ENCODE measurements at places on chromosomes 3 and 15.

- no peak for DNase-seq
Observed at GRCh38 chr3:65938147-65938546, 100.6 kb downstream of the MAGI1 start.

DNA sequence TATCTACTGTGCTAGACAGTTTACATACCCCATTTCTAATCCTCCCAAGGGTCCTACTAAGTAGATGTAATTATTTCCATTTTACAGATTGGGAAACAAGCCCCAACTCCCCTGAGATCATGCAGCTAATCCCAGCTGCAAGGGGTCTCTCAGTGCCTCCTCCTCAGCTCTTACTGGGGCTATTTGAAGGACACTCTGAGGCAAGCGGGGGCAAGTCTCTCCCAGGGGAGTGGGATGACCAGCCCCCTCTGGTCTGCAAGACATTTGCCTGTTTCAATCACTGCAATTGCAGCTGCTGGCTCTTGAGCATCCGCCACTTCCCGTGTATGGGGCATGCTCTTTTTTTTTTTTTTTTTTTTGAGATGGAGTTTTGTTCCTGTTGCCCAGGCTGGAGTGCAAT is 11.4 kb downstream of the LAMP3 start:
- no peak for DNase-seq

- no peak for DNase-seq
Observed at GRCh38 chr15:60373327-60373726, 24.5 kb downstream of the ANXA2 start.

DNA sequence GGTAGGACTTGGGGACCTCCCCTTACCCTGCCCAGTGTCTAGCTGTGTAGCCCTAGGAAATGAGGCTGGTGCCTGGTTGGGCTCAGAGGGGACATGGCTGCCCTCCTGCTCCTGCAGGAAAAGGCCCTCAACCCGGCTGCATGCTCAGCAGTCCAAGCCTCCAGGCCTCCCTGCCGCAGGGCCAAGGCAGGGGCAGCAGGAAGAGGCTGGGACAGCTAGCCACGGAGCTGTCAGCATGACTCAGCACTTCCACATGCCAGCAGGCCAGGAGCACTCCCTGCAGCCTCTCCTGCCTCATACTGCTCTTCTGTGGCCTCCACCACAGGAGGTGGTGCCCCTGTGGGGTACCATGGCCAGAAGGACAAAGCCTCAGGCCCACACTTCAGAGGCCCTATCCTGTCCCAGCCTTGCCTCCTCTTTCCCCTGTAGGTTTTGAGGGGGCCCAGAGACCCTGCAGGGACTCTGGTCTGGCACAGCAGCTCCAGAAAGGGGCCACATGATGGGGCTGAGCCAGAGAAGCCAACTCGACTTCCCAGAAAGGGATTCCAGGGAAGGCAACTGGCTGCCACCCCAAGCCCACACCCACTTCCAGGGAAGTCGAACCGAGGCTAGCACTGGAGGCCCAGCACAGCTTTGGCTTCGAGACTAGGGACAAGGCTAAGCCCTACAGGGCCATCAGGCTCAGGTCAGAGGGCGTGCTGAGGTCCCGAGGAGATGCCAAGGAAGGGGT is 19.5 kb downstream of the TKT start:
- peak; percentile 91 for DNase-seq

DNA sequence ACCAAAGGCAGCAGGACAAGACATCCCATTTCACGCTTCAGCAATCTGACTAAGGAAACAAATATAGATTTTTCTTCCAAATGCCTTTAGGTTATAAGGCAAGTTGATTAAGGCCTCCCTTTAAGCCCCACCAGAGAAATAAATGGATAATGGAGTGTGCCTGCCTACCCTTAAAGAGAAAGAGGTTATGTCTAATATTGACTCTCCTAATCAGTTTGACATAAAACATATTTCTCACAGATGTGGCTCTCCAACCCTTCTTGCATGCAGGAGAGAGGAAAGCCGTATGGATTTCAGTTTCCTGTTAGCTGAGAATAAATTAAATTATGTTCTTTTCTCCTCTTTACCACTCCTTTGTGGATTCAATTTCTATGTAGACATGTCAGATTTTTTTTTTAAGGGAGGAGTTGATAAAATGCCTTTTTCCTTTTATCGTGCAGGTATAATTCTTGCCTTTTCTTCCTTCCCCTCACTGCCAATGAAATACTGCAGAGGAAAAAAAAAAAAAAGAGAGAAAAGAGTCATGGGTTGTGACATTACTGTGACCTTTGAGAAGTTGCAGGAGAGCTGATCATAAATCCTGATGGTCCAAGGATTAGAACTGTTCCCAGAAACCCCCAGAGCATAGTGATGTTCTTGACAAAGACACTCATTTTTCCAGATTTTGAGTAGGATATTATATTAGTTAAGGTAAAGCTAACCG is 355.3 kb upstream of the SLCO3A1 start:
- DNase-seq: no peak

GRCh38 chr3:115633467-115633866 is 10.2 kb downstream of the GAP43 start:
- no peak for DNase-seq

DNA sequence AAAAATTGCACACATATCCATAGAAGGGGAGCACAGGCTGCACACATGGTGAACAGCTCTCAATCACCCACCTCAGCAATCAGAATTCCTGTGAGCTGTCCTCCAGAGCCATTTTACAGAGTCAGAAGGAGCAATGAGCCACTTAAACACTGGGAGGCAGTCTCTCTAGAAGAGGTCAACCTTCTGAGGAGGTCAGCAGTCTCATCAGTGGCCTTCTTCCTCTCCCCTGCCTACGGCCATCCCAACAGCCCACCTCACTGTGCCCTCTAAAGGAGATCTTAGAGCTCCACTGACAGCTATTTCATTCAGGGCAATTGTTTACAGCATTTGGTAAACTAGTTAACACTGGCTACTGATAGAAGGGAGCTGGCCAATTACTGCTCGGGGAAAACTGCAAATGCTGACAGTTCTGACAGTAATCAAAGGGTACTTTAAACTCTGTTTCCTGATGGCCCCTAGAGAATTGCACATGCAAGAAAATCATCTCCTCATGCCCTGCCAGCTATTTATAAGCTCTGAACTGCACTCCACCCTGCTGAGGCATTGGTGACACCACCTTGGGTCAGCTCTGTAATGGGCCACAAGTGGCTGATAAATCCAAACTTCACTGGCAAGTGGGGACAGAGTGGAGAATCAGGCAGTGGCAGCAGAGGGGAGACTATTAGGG is 42.1 kb upstream of the TSPAN3 start:
- DNase-seq: no peak

DNA sequence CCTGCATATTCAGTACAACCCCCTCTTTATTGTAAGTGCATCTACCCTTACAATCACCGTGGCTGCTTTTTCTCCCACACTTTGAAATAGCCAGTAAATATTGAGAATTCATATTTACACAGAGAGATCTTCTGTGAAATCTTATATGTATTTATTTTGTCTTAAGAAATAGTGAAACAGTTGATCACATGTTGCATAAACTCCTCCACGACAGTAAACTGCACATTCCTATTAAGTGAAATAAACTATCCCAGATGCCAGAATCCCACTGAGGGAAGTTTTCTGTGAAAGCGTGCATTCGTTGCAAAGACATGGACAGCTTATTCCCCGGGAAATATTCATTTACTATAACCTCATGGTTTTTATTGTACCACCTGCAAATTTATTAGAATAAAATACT is 796.0 kb downstream of the ROBO2 start:
- DNase-seq: no peak

DNA sequence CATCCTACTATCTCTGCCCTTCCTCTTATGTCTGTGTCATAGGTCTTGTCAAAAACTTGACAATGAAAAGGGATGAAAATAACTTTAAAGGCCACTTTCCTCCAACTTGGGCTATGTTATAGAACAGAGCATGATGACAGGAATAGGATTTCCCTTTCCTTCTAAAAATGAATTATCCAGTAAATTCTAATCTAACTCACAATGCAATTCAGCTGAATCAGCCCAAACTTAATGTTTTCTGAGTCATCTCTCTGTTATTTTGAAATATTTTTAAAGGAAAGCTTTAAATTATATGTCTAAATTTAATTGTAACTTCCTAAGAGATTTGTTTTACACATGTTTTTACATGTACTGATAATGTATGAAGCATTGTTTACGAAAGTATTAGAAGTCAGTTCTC is 258.5 kb downstream of the BBX start:
- no peak for DNase-seq

GRCh38 chr3:128327606-128328031 is 139.1 kb downstream of the DNAJB8 start:
- no peak for DNase-seq

GRCh38 chr3:192892981-192893700 is 24.5 kb downstream of the MB21D2 start:
- DNase-seq: no peak

DNA sequence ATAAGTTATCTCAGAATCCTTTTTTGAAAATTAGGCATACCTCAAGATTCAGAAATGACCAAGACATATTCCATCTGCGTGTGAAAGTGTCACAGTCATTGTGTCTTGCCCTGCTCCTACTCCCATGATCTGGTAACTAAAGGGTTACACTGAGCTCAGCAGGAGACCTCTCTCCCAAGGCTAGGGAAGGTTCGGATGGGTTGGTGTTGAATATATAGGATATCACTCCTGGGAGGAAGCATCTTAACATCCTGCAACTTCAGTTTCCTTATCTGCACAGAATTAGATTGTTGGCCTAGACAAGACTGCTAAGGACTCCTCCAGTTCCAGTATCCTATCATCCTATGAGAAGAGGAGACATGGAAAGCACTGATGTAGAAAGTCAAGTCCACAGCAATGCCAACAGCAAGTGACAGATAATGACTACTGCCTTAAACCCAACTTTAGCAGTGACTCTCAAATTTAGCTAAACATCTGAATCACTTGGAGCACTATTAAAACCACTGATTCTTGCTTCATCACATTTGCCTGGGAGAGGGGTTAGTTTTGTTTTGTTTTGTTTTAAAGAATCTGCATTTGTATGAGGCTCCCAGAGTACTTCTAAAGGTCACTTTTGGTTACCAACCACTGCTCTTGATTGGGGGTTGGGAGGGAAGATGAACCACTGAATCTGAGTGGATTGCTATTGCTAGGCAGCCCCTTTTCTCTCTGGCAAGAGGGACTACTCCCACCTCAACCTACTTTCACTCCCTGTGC is 9.7 kb downstream of the ADAMTS9 start:
- no peak for DNase-seq

GRCh38 chr3:109784852-109785631 is 447.7 kb upstream of the DPPA4 start:
- no peak for DNase-seq

- no peak for DNase-seq
Observed at GRCh38 chr3:182636646-182637045, 156.7 kb upstream of the ATP11B start.

DNA sequence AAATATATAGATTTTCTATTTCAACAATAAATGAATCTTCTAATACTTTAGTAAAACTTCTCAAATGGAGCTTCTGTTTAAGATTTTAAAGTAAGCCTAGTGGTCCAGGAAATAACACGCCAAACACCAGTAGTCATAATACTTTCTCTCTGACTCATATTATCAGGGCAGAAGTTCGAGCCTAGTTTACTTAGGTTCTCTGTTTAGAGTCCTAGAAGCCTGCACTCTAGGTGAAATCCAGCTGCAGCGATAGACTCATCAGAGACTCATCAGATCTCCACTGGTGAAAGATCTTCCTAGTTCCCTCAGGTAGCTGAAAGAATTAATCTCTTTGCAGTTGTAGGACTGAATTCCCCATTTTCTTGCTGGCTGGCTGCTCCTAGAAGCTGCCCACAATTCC is 552.5 kb upstream of the ROBO2 start:
- no peak for DNase-seq

DNA sequence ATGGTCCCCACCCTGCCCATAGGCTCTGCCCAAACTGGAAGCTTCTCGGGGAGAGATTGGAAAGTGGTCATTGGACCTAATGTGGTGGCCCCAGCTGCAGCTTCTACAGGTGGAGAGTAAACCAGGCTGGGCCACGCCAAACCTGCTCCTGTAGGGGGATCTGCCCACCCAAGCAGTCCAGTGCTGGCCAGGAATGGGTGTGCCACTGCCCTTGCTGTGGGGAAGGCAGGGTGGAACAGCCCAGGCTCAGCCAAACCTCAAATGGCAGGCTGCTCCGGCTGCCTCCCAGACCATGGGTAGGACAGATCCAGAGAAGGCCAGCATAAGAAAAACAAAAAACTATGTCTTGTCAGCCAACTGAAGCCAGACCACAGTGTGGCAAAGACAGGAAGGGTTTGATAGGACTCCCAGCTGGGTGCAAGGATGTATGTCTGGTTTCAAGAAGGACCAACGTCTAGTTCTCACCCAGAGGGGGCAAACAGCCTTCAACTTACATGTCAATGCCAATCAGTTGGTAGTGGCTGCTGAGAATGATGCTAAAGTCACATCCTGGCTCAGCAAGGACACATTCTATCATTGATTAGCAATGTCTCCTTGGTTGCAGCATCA is 267.3 kb downstream of the UACA start:
- no peak for DNase-seq

DNA sequence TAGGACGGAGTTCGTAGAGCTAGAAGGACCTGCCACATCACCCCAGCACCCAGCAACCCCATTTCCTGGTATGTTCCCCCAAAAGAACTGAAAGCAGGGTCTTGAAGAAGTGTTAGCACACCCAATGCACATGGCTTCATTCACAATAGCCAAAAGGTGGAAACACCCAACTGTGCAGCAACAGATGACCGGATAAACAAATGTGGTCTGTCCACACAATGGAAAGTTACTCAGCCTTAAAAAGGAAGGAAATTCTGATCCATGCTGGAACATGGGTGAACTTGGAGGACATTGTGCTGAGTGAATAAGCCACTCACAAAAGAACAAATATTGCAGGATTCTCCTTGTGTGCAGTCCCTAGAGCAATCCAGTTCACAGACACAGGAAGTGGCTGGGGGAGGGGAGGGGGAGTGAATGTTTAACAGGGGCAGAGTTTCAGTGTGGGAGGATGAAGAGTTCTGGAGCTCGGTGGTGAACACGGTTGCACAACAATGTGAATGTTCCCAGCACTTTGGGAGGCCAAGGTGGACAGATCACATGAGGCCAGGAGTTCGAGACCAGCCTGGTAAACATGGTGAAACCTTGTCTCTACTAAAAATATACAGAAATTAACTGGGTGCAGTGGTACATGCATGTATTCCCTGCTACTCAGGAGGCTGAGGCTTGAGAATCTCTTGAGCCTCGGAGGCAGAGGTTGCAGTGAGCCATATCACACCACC is 157.5 kb downstream of the NUP210 start:
- DNase-seq: no peak

DNA sequence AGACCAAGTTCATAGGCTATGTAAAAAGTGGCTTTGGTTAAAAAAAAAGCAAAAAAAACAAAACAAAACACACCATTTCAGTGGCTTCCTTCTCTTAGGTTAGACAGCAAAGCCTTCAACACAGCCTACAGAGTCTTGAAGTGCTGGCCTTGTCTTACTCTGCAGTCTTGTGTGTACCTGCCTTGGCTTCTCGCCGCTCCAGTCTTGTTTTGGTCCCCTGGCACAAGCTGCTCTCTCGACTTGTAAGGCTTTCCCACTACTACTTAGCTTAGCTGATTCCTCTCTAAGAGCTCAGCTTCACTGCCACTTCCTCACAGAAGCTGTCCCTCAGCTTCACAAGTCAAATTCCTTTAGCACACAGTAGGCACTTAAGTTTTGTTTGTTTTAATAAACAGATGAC is 63.0 kb downstream of the ST3GAL6 start:
- no peak for DNase-seq

- DNase-seq: no peak
Observed at GRCh38 chr15:47908486-47908885, 191.2 kb downstream of the SEMA6D start.

- DNase-seq: peak; percentile 16
Observed at GRCh38 chr3:38960953-38961622, 90.7 kb downstream of the SCN11A start.

Measured in hematopoietic multipotent progenitor cell treated with erythropoietin and hydrocortisone succinate and interleukin-3 and kit ligand, for 17 days (in vitro differentiated cells).